Naive thymus-derived CD4-positive, alpha-beta T cell (primary cell): ENCODE measurements at places on chromosomes 11 and 22. TPM values are rescaled to one million over a fixed set of nuclear protein-coding genes. Genes with fewer than 3 reads are reported as not detected.

DNA sequence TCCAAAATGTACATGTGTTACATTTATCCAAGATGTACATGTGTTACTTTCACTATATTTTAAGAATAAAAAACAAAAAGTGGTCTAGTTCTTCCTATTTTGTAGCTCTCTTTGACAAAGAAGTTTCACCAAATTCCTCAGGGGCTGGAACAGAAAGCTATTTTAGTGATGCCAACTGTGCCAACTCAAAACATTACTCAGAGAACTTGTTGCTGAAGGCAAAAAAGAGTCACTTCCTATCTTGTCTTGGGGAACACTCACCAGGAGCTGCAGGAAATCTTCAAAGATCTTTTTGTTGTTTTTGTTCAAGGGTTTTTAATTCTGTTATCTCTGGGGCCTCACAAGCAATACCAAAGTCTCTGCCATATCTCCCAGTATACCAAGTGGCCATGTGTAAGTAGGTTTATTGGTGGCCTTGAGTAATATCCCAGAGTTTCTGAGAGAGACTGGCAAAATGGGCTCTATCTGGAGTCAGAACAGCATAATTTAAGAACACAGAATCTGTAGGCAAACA lies 13.6 kb upstream of the EED start:
- H3K36me3 ChIP-seq = no peaks in the 10 kb centered on the region
- no peak overlapping the region for H3K4me3 ChIP-seq
- H3K27ac ChIP-seq = no peak overlapping the region
- no peaks in the 10 kb centered on the region for H3K27me3 ChIP-seq

DNA sequence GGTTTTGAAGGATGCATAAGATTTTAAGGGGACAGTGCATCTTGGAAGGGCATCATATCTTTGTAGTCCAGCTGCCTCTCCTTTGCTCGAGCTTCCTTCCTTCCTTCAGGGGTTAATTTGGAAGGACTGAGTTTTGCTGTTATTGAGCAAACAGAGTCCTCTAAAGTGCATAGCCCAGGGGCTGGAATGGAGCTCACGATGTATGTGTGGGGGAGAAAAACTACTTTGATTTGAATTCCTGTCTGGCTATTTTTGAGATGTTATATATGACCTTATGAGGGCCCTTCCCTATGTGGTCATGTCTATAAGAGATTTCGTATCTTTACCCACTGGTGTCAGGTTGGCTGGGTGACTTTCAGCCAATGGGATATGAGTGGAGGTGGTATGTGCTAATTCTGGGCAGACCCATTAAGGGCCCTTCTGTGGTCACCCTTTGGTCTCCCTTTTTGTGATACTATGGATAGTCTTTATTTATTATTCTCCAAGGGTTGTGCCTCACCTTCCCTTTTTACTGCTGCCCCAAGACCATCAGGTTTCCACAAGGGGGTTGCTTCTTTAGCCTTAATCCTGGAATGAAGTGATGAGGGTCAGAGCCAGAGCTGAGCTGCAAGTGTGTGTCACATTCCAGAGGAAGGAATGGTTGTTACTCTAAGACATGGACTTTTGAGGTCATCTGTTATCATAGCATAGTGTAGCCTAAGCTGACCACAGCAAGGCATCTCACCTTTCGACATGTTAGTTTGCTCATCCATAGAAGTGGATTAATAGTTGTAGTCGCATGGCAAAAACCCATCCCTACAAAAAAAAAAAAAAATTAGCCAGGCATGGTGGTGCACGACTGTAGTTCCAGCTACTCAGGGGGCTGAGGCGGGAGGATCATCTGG lies 54.6 kb downstream of the LRRC74B start:
- no peaks in the 10 kb centered on the region for H3K36me3 ChIP-seq
- peaks cover 5% of the 10 kb centered on the region for H3K4me1 ChIP-seq
- H3K27me3 ChIP-seq = no peaks in the 10 kb centered on the region

- H3K4me1 ChIP-seq = no peaks in the 10 kb centered on the region
- H3K27me3 ChIP-seq = no peaks in the 10 kb centered on the region
- no peaks in the 10 kb centered on the region for H3K36me3 ChIP-seq
- no peak overlapping the region for H3K4me3 ChIP-seq
- no peak for DNase-seq
These were observed 47.0 kb upstream of the TIMP3 start for GRCh38 chr22:32754413-32755041.

GSTT2B gene
- polyA plus RNA-seq = not detected
